ENCODE measurements at places on chromosomes 2 and 18. TPM values are rescaled to one million over a fixed set of nuclear protein-coding genes. Genes with fewer than 3 reads are reported as not detected.

- peak; percentile 19 for ATAC-seq
These were observed 109.1 kb downstream of the HAUS1 start for GRCh38 chr18:46213295-46213694.

DNA sequence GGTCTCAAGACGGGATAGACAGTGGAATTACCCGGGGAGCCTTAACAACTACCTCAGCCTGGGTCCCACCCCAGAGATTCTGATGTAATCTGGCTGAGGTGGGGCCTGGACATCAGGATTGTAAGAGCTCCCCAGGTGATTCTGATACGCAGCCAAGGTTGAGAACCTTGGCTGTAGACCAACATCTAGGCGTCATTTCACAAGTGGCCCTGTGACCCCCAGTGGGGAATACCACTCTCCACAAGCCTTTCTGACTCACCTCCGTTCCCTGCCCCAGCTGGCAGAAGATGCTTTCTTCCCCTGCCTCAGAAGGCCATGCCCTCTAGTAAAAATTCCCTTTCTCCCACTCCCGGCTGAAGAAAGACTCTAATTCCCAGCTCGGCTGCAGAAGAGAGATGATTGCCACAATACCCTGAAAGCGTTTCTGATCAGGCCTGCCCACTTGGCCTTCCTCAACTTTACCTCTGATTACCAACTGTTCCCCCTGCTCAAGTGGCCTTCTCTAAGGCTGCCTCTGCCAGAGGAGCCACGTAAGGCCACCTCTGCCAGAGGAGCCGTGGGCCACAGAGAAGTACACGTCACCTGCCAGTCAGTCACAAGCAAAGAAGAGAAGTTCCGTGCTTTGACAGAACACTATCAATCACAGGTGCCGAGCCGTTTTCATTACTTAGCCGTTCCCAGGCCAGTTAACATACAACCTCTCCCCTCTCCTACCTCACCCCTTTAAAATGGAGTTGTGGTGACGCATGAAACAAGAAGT is 116.8 kb upstream of the PKDCC start:
- no peak for ATAC-seq

The AKAIN1 gene
- not detected for total RNA-seq

The SLC30A3 gene
- total RNA-seq = 0.59 TPM

The TEKT4 gene
- not detected for total RNA-seq

DNA sequence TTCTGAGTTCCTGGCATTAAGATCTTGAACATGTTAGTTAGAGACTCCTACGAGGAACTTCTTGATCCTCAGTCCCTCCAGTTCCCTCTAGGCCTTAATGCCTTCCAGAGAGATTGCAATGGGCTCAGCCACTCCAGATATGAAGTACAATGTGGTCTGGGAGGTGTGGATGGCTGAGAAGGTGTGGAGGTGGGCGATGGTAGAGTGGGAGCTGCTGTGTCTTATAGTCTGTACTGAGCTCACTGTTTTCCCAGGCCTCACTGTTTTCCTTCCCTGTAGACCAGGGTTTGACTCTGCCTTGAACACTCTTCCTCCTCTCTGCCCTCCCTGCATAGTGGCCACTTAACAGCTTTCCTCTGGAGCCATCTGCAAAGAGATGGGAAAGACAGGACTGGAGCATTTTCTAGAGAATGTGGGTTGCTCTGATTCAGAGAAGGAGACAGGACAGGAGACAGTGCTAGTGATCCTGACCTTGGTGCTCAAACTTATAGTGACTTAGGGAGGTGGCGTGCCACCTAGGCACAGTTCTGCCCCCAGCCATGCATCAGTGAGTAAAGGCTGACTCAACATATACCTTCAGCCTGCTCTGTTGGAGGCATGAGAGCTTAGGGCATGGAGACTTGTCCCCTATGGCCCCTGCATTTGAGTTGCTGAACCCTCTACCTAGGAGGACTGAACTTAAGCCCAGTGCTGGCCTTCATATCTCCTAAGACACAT is 129.7 kb downstream of the TDRD15 start:
- no peak for ATAC-seq

The MARCHF7 gene
- total RNA-seq = 73.0 TPM

DNA sequence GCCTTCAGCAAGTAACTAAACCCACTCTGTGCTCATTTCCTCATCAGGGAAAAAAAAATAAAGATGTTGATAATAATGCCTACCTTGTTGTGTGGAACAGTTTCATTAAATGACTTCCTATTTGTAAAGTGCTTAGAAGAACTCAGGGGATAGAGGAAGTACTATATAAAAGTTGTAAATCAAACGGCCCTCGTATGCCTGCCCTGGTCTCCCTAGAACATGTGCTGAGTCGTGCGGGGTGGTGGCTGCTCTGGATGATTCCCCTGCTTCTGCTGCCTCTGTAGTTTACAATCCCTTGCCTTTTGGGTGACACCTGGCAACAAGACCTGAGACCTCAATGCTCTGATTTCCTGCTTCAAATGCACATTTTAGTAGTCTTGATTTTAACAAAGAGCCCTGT is 170.0 kb downstream of the CERS6 start:
- no peak for ATAC-seq

GRCh38 chr2:136927156-136927555 is 161.8 kb downstream of the THSD7B start:
- ATAC-seq = no peak

The BCL11A gene
- total RNA-seq = 131 TPM

DNA sequence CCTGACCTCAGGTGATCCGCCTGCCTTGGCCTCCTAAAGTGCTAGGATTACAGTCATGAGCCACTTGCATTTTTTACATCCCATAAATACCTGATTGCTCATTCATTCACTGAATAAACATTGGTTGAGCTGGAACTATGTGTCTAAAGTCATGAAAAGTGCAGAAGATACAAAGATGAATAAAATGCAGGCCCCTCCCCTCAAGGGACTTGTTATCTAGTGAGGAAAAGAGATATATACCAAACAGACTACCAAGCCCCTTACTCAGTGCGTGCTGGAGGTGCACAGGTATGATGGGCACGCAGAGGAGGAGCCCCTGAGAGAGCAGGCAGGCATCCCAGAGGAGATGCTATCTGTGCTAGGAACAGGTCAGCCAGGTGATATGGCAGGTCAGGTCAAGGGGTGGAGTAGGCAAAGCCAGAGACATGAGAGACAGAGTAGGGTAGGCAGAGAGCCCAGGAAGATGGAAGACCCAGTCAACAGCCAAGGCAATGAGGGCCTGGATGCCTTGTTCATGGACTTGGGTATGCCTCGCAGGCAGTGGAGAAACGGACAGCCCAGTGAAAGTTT is 7.7 kb downstream of the FHL2 start:
- no peak for ATAC-seq

GRCh38 chr2:157321466-157321865 is 4.2 kb downstream of the ERMN start:
- ATAC-seq = no peak

The ALLC gene
- 1.1 TPM for total RNA-seq

GRCh38 chr2:108069515-108070310 is 83.4 kb downstream of the SLC5A7 start:
- no peak for ATAC-seq

DNA sequence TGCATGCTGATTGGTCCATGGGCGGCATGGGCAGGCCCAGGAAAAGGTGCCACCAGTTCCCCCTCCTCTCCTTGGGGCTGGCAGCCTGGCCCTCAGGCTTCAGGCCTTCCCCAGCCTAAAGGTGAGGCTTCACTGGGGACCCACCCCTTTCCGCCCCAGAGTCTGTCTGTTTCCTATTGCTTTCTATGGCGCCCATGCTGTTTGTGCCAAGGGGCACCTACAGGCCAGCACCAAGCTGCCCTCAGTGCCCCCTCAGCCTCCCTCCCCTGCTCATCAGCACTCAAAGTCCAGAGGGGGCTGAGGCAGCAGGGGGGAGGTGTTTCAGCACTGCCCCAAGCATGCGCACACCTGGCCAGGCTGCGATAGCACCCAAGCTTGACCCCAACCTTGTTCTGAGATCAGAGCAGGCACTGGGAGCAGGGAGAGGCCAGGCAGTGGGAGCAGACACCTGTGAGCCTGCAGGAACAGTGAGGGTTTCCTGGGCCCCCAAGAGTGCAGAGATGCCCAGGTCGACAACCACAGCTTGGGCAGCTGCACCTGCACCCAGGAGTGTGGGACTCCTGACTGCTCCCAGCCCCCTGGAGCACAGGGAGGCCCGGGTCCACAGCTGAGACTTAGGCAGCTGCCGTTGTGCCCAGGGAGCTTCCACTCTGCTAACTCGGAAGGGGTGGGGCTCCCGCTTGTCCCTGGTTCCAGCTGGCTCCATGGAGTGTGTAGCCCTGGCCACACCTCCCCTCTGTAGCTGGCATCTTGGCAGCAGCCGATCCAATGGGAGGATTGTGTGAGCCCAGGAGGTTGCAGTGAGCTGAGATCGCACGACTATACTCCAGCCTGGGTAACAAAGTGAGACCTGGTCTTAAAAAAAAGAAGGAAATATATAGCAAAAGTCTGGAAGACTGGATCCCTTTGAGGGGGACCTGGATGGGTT is 69.1 kb downstream of the NCAPH start:
- peak; percentile 81 for ATAC-seq

GRCh38 chr2:227406177-227407031 is 18.7 kb upstream of the SCYGR1 start:
- ATAC-seq = peak; percentile 96

DNA sequence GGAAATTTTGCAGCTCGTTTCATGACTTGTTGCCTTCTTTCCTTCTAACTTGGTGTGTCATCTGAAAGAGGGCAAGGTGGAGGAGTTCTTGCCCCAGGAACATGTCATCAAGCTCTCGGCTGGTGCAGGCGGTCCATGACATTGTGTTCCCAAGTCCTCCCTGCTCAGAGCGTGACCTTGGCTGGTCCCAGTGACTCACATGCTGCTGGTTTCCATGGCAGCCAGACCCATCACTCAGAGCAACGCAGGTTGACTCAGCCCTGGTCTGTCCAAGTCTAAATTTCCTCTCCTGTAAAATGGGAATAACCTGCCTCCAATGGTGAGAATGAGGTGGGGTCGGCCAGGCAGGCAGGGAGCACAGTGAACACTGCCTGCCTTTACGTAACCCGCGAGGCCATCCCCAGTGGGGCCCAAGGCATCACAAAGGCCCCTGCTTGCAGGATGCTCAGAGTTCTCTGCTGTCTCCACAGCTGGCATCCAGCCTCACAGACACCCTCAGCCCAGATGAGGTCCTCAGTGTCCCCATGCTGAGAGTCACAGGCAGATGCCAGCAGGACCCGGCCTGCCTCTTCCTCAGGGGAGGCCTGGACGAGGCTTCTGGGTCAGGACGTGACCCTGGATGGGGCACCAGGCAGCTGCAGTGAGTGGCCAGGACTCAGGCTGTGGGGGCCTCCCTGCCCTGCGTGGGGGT is 143.7 kb downstream of the TPO start:
- no peak for ATAC-seq

The NR4A2 gene
- 2.5 TPM for total RNA-seq

The PID1 gene
- total RNA-seq = 0.28 TPM

GRCh38 chr2:10471955-10472354 is 23.8 kb upstream of the ODC1 start:
- no peak for ATAC-seq

- ATAC-seq = peak; percentile 4
These were observed 1.7 kb downstream of the EPHA4 start for GRCh38 chr2:221570321-221570935.

DNA sequence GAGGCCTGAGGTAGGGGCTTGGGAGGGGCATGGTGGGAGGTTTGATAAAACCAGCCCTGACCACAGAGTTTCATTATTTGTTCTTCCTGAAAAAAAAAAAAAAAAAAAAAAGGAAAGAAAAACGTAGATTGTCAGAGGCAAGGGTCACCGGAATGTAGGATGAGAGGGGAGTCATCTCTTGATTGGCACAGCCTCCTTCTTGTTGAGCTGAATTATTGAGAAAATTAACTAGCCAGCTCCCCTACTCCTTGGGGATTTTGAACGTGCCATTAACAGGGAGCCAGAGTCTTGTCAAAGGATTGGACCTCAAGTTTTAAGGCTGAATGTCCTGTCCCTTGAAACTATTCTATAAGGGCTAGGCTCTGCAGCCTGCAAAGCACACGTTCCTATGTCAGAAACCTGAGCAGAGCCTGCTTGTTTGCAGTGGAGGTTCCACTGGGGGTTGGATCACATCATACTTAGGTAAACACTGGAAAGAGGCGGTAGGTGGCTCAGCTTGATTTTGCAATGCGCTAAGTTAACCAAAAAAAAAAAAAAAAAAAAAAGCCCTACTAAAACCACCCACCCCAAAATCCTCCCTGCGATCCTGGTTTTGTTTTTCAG is 2.3 kb downstream of the INHBB start:
- no peak for ATAC-seq

DNA sequence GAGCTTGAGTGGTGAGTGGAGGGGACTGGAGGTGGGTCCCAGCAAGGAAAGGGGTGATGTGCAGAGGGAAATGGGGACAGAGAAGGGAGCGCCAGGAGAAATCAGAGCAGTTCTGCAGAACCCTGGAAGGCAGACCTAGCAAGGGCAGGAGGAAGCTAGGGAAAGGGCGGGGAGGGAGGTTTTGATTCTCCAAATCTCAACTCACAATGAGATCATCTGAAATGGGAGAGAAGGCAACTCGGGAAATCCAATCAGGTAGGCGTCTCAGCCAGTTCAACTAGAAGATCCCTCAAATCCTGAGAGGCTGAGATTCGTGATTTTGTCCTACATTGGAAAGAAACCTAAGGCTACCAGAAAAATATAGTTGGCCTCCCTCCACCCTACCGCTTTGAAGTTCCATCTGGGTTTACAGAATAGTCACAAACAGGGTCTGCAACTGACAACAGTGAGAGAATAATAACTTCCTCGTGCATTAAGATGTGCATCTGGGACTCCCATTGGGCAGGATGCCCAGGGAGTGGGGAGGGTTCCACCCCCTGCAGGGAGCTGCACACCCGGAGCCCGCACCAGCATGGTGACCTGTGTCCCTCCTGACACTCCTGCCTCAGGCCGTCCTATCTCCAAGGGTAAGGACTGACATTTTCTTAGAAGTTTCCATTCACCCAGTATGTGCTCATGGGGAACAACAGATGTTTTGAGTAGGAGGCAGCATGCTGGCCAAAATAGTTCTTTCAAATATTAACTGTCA is 113.3 kb upstream of the ODC1 start:
- ATAC-seq = no peak

DNA sequence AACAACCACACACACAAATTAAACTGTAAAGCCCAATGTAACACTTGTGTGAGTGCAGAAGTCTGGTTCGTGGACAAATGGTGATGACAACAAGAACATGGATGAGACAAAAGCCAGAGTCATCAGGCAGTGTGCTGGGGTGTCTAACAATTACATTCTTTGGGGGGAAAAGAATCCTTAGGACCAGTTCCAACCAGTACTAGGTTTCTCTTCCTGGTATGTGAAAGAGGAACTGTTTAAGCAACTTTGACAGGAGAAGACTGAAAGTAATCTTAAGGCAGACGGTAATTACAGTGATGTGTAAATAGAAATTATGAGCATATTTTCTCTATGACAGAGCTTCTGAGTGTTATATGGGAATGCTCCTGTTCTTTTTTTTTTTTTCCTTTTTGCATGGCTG is 133.4 kb downstream of the AFF3 start:
- ATAC-seq = peak; percentile 3

- no peak for ATAC-seq
These were observed 652 bp downstream of the GCA start for GRCh38 chr2:162344617-162344950.

DNA sequence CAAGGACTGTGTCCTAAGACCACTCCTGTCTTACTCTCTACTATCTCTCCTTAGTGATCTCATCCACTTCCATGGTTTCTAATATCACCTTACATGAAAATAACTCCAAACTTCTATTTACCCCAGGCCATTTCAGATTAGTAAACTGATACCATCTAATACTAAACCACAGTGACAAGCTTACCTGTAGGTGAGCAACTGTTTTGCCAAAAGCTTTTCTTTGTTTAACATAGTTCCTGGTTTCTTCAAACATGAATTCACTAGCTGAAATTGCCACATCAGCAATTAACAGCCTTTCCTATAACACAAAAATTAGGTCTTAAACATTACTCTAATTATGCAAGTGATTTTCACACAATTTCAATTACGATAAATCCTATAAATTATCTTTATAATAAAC is 22.1 kb downstream of the ACADL start:
- ATAC-seq = no peak

The OR6B2 gene
- not detected for total RNA-seq

All from motor neuron (in vitro differentiated cells).